ENCODE measurements at places on chromosomes 1 and 21.

GRCh38 chr1:61083013-61083806 is 849 bp downstream of the NFIA start:
- no peak for DNase-seq

DNA sequence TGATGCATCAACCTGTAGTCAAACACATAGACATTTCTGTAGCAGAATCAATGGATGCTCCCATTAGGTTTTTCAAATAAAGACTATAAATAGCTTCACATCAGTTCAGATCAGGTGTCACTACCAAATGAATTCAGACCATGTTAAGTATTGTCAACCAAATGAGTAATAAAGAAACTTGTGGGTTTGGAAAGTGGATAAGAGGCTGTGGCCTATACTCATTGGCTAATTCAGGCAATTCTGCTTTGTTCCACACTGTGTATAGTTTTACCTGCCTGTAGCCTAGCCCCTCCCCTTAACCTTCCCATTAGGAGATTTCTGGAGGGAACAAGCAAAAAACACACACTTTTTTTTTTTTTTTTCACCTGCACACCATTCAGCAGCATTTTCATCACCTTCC is 321.2 kb downstream of the HLX start:
- DNase-seq: no peak

- DNase-seq: no peak
Measured at GRCh38 chr1:166145499-166145898, 21.3 kb downstream of the FAM78B start.

- DNase-seq: no peak
Measured at GRCh38 chr1:44985747-44986359, 542 bp downstream of the EIF2B3 start.

DNA sequence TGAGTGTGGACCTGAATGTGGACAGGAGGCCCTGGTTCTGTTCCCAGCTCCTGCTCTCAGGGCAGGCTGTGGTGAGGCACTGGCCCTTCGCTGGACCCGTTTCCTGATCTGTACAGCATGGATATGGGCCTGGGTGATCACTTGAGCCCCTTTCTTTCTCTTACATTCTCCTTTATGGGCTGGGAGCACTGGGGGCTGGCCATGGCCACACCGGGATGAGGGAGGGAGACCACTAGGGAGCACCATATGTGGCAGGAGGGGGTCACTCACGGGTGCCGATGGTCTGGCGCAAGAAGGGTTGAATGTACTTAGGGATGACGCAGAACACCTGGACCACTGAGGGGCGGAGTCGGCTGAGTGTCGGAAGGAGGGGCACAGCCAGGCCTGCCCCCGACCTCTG is 2.7 kb downstream of the DCST2 start:
- DNase-seq: no peak

DNA sequence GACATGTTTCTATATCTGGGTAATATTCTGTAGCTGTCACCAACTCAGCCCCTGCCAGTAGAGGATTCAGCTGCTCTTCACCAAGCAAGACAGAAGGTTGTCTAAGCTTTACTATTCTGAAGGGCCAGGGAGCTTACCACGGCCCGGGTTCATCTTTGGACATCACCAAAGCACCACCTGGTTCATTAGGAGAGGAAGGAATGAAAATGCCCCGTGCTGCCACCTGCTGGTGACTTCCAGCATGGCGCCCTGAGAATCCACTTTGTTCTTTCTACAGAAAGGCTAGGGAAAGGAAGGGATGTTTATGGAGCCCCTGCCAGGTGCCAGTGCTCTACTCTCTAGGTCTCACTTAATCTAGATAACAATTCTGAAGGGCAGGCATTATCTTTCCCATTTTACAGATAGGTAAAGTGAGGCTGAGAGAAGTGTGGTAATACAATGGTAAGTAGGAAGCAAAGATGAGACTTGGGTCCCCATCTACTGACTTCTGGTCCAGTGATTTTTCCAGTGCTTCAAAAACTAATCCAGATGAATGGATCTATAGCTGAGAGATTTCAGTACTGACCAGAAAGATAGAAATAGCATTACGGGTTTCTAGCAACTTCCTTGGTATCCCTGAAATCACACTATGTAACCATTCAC is 79.5 kb downstream of the BEND5 start:
- DNase-seq: peak; percentile 61

DNA sequence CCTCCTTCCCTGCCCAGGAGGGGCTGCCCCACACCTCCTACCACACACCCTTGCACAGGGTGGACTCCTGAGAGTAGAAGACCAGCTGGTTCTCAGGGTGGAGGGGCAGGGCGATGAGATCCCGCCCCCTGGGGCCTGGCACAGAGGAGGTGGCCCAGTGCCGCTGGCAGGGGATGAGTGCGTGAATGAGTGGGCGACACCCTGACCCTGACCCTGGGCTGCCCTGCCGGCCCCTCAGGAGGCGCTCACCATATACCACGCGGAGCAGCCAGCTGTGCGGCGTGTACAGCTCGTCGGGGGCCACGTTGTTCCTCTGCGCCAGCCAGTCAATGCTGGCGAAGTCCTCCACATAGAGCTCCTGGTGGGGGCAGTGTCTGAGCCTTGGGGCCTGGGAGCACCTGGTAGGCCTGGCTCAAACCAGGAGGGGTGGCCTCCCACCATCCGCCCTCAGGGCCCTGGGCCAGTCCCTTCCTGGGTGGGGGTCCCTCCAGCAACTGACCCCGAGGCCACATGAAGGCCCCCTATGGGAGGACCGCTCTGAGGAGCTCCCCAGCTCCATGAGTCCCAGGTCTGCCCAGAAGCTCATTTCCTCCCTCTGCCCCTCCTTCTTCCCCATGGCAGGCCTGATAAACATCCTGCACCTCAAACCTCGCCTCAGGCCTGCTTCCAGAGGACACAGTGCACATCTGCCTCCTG is 13.0 kb downstream of the LSS start:
- DNase-seq: no peak

DNA sequence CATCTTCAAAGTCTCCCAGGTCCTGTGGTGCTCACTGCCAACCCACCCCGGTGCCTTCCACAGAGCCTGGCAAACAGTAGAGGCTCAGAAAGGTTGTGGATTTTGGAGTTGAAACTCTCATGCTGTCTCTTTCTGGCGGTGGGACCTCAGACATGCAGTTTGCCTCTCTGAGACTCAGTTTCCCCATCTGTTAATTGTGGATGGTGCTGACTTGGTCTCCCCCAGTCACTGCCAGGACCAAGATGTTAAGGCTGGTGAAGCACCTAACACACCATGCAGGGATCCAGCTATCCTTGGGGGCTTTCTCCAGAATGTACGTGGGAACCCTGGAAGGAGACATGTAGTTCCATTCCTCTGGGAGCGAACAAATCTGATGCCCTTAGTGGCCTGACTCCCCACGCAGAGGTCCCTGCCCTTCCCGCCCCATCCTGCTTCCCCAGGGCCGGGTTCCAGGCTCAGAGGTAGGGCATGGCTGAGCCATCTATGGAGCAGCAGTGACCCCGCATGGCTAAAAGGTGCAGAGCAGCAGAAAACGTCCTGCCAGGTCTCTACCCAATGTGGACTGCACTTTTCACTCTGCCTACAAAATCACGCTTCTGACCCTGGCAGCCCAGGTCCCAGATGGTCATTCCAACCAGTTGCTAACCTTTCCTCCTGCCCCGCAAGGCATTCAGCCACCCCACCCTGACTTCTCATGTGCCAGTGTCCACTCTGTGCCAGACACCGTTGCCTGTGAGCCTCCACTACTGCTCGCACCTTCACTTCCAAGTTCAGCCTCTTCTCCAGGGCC is 9.2 kb upstream of the TTC22 start:
- DNase-seq: peak; percentile 71

GRCh38 chr21:43727519-43728153 is 8.7 kb downstream of the PDXK start:
- no peak for DNase-seq

Measured in stimulated activated CD4-positive, alpha-beta T cell treated with anti-CD3 and anti-CD28 coated beads, Interleukin-2, amount 100 ng/mL, for 48 hours (primary cell).